ENCODE measurements at places on chromosomes 12 and 14. TPM values are rescaled to one million over a fixed set of nuclear protein-coding genes. Genes with fewer than 3 reads are reported as not detected.

GRCh38 chr12:122185494-122186082 lies 2.7 kb downstream of the LRRC43 start:
- no peak overlapping the region for H3K4me3 ChIP-seq
- H3K27me3 ChIP-seq: no peaks in the 10 kb centered on the region
- H3K27ac ChIP-seq: no peak overlapping the region
- no peaks in the 10 kb centered on the region for H3K36me3 ChIP-seq
- no peak for DNase-seq

DNA sequence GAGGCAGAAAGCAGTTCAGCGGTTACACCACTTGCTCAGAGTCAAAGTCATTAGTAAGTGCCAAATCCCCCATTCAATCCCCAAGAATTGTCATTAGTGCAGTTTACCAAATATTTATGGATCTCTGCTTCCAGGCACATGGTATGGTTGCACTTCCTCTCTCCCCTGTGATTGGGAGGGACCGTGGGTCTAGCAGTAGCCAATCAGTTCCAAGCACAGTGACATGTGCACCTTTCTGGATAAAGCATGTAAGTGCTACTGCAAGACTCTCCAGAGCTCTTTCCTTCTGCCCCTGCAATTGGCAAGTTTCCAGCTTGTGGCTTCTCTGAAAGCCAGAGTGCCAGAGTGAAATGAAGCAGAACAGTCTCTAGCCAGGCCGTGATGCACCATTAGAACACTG lies 85.3 kb upstream of the FLRT2 start:
- H3K27me3 ChIP-seq: no peaks in the 10 kb centered on the region
- no peak overlapping the region for H3K4me3 ChIP-seq
- DNase-seq: no peak
- H3K36me3 ChIP-seq: no peaks in the 10 kb centered on the region

Gene LMNTD1
- total RNA-seq: 1.5 TPM

GRCh38 chr14:75322746-75323145 lies 44.1 kb downstream of the FOS start:
- no peaks in the 10 kb centered on the region for H3K27me3 ChIP-seq
- no peak overlapping the region for H3K27ac ChIP-seq
- no peak overlapping the region for H3K4me3 ChIP-seq
- no peaks in the 10 kb centered on the region for H3K4me1 ChIP-seq
- H3K36me3 ChIP-seq: no peaks in the 10 kb centered on the region

Gene AP5M1
- 19.8 TPM for total RNA-seq

Gene RIPK3
- 12.5 TPM for total RNA-seq

GRCh38 chr14:99842141-99842540 lies 48.9 kb downstream of the EML1 start:
- H3K27me3 ChIP-seq: no peaks in the 10 kb centered on the region
- H3K36me3 ChIP-seq: no peaks in the 10 kb centered on the region
- no peak overlapping the region for H3K4me3 ChIP-seq
- no peak for DNase-seq
- peaks cover 41% of the 10 kb centered on the region for H3K4me1 ChIP-seq
- H3K27ac ChIP-seq: no peak overlapping the region

- no peaks in the 10 kb centered on the region for H3K4me1 ChIP-seq
- no peak overlapping the region for H3K4me3 ChIP-seq
- no peaks in the 10 kb centered on the region for H3K36me3 ChIP-seq
- no peaks in the 10 kb centered on the region for H3K27me3 ChIP-seq
Measured at GRCh38 chr12:24268663-24269186, 319.3 kb upstream of the SOX5 start.

DNA sequence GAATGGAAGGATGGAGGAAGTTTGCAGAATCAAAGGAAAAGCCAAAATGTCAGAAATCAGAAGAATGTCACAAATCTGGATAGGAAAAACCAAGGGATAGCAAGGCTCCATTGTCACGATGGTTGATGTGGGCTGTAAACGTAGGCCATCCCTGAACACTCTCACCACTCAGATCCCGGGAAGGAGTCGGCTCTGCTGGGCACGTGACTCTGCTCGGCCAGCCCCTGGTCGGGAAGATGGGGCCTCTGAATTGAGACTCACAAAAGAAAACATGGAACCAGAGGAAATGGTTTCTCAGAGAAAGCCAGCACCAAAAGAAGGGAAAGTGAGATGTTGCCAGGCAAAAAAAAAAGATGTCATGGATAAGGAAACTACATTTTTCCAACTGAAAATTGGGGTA lies 26.2 kb downstream of the TCP11L2 start:
- H3K4me3 ChIP-seq: no peak overlapping the region
- no peaks in the 10 kb centered on the region for H3K4me1 ChIP-seq

Gene SLC10A1
- total RNA-seq: not detected

Gene NTN4
- 10.3 TPM for total RNA-seq

Gene PPP1R13B
- 10.3 TPM for total RNA-seq

- H3K27me3 ChIP-seq: no peaks in the 10 kb centered on the region
- H3K4me1 ChIP-seq: no peaks in the 10 kb centered on the region
- no peak overlapping the region for H3K4me3 ChIP-seq
- DNase-seq: no peak
Measured at GRCh38 chr12:102249079-102249841, 51.6 kb upstream of the PMCH start.

Gene GXYLT1
- total RNA-seq: 12.1 TPM

- no peak for DNase-seq
- no peaks in the 10 kb centered on the region for H3K27me3 ChIP-seq
- no peak overlapping the region for H3K4me3 ChIP-seq
- H3K27ac ChIP-seq: no peak overlapping the region
- H3K36me3 ChIP-seq: no peaks in the 10 kb centered on the region
Measured at GRCh38 chr14:78329371-78329770, 159.2 kb downstream of the NRXN3 start.

Gene SDR9C7
- total RNA-seq: not detected

DNA sequence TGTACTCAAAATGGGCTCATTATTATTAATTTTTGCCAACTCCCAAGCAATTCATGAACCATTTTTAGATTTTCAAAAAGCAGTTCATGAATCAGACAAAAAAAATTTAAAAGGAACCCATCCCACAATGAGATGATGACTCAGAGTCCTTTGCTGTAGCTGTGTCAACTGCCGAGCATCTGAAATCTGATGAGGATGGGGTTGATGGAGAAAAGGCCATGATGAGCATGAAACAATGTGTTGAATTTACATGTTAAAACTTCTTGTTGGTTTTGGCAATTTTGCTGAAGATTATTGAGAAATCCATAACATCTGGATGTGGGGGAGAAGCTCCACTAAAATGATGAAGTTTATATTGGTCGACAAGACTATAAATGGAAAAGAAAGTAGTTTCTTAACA lies 378.0 kb downstream of the FOXG1 start:
- H3K4me1 ChIP-seq: no peaks in the 10 kb centered on the region
- H3K36me3 ChIP-seq: no peaks in the 10 kb centered on the region
- no peak overlapping the region for H3K27ac ChIP-seq

Gene KRT77
- total RNA-seq: not detected

GRCh38 chr12:81588235-81589008 lies 170.7 kb downstream of the PPFIA2 start:
- no peaks in the 10 kb centered on the region for H3K27me3 ChIP-seq
- H3K4me1 ChIP-seq: no peaks in the 10 kb centered on the region
- no peaks in the 10 kb centered on the region for H3K36me3 ChIP-seq
- no peak overlapping the region for H3K27ac ChIP-seq
- DNase-seq: no peak

DNA sequence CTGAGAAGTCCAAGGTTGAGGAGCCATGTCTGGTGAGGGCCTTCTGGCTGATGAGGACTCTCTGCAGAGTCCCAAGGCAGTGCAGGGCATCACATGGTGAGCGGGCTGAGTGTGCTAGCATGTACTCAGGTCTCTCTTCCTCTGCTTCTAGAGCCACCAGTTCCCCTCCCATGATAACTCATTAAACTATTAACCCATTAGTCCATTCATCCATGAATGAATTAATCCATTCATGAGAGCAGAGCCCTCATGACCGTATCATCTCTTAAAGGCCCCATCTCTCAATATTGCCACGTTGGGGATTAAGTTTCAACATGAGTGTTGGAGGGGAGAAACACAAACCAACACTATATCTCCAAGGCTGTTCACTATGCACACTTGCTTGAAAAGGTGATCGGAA lies 83.7 kb downstream of the TMEM30B start:
- no peak overlapping the region for H3K27ac ChIP-seq
- DNase-seq: no peak
- H3K27me3 ChIP-seq: no peaks in the 10 kb centered on the region
- no peaks in the 10 kb centered on the region for H3K36me3 ChIP-seq
- H3K4me3 ChIP-seq: no peak overlapping the region

- no peak overlapping the region for H3K27ac ChIP-seq
- H3K4me3 ChIP-seq: no peak overlapping the region
- H3K27me3 ChIP-seq: no peaks in the 10 kb centered on the region
Measured at GRCh38 chr12:16118586-16118985, 158.9 kb downstream of the SLC15A5 start.

Gene CCDC177
- total RNA-seq: not detected
